C1 segment of cervical spinal cord (tissue), 14 donors: ENCODE measurements at places on chromosomes 5 and 9.

DNA sequence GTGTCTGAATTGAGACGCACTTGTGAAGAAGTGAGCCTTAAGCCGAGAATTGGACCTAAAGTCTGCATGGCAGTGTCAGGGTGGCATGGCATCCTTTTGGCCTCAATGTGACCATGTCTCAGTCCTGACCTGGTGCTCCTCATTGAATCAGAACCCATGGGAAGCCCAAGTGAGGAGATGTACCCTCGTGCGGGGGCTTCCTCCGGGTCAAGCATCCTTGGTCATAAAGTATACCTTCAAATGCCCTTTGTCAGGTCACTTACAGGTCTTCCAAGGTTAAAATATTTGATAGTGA, 202.2 kb downstream of the GADD45G start:
- DNase-seq: no peak

- DNase-seq: no peak
These were observed 245.6 kb upstream of the RAI14 start for GRCh38 chr5:34410411-34411139.

DNA sequence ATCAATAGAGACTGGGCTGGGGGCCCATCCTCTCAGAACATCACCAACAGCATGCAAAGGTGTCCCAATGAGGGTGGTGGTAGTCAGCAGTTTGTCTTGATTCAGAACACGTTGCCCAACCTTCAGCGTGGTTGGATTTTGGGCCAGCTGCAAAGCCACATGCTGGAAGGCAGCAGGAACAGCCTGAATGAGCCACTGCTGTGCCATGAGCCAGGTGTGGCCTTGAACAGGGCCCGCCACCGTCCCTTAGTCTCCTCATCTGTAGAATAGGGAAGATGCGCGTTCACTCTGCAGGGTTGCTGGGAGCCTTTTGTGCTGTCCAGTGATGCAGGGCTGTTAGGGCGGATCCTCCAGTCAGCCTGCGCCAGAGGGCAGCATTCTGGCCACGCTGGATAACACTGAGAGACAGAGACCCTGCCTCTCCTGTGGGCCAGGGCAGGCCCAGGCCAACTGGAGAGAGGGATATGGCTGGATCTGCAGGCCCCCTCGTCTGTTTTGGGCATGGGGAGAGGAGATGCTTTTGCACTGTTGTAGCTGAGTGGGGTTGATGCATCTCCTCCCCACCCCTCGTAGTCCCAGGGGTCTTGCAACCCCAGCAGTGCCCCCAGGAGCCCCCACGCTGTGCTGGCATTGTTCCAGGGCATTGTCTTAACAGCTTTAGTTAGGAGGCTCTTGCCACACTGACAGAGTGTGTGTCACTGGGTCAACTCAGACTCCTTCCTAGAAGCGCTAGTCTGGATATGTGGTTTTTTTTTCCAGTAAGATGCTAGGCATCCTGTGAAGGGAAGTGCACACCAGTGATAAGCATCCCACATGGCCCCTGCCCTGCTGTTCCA, 42.1 kb downstream of the SLC46A2 start:
- no peak for DNase-seq

GRCh38 chr5:169168280-169168679, 132.7 kb downstream of the SLIT3 start:
- DNase-seq: no peak

DNA sequence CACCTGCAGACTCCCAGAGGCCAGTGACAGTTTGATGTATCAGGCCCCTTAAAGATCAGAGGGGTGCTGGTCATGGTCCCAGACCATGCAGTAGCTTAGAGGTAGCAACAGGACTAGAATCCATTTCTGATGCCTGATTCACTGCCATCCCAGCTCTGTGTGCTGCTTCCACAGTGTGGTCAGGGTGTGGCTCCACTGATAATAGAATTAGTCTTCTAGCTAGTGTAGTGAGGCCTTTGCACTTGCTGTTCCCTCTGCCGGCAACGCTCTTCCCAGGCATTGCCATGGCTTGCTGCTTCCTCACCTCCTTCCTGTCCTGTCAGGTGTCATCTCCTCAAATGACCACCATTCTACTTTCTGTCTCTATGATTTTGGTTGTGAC, 15.8 kb downstream of the PPARGC1B start:
- DNase-seq: no peak

- DNase-seq: no peak
These were observed 430.6 kb downstream of the PDE4D start for GRCh38 chr5:59462956-59463355.

GRCh38 chr5:31334061-31334860, 140.8 kb downstream of the CDH6 start:
- no peak for DNase-seq

DNA sequence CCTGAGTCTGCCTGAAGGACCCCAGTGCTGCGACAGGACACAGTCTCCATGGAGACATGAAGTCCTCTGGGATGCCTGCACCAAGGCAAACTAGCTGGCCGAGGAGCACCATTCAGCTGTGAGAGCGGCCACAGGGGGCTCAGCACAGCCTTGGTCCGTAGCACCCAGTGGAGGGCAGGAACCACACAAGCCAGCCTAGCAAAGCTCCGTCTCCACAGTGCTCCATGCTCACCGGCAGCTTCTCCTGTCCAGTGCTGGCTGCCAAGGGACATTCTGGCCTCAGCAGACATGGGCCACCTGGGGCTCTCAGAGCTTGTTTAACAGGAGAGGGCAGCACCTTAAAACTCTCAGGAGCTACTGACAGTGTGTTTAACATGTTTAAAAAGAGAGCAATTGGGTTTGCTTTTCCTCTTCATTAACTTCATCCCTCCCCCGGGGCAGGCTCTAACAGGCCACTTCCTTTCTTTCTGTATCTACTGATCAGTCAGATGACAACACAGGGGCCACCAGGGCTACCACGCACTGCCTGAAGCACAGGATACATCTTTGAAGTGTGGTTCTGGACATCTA, 57.0 kb downstream of the SECISBP2 start:
- DNase-seq: no peak

- DNase-seq: no peak
These were observed 230.7 kb downstream of the SEMA6A start for GRCh38 chr5:116343961-116344360.

GRCh38 chr5:136781464-136781863, 416.1 kb upstream of the TRPC7 start:
- no peak for DNase-seq

DNA sequence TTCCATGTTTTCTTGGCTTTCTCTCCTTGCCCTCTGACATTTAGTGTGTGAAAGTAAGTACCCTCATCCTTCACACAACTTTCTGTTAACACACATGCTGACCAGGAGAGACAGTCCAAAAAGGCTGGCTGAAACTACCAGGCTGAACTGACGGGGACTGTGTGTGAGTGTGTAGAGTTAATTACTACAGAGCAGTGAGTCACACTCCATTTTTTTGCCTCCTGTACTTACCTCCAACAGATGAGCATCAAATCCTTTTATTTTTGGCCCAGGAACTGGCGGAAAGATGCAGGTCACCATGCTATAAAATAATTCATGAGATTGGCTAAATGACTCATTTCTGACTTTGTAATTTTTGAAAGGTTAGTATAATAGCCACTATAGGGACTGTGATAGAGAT, 20.2 kb upstream of the AGXT2 start:
- no peak for DNase-seq

DNA sequence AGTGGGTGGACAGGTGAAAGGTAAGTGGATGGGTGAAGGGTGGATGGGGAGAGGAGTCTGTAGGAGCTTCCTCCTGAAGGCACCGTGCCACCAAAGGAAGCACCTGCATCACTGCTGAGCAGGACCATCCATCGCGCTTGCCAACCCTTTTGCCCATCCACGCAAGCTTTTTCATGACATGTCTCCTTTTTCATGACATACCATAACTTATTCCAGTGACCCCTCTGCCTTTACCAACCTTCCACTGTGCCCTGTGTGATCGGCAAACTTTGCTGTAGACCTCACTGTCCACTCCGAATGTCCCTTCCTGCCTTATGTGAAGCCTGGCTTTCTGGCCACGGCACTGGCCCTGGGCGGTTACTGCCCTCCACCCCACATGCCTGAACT, 13.4 kb downstream of the FLT4 start:
- DNase-seq: no peak

DNA sequence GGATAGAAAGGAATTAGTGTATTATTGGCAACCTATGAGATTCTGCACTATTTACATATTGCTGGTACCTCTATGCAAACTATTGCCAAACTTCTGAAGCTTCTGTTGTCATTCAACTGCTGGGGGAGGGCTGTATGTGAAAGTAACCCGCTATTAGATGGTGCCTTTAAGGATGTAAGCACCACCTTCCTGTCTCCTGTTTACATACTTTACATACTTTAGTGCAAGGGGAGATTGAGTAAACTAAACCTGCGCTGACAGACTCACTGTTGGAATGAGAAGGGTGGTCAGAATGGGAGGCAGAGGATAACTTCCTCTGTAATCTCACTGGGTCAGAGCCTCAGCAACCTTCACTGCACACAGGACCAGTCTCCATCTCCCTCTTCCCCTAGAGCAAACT, 123.8 kb downstream of the NR3C1 start:
- no peak for DNase-seq

- DNase-seq: no peak
These were observed 57.5 kb upstream of the ZSWIM6 start for GRCh38 chr5:61274511-61274911.

DNA sequence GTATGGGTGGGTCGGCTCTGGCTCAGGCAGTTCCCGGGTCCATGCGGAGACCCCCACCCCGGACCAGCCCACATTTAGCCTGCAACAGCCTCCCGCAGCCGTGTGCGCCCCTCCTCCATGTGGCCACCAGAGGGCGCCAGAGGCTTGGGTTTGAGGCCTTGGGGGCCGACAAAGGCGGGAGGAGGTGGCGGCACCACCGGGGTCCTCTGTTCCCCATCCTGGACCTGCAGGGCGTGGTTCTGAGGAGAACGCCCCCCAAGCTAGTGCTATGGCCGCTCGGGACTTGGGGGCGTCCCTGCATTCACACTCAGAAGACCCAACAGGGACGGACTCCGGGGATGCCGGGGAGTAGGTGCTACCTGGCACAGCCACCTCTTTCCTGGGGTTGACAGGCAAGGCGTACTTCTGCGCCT, 16.5 kb downstream of the ASS1 start:
- DNase-seq: no peak

DNA sequence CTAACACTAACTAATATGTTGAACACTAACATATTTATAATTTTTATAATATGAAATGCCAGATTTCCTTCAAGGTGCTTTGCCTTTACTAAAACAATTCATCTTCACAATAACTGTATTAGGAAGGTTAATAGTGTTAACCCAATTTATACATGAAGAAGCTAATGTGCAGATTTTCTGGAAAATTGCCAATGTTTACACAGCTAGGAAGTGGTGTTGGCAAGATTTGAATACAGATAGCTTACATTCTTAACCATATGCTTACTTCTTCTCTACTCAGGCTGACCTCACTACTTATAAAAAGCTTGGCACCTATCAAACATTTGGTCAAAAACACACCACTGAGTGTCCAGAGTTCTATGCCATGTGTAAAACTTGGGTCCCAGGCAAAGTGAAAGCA, 445.4 kb upstream of the ITGA1 start:
- DNase-seq: no peak

DNA sequence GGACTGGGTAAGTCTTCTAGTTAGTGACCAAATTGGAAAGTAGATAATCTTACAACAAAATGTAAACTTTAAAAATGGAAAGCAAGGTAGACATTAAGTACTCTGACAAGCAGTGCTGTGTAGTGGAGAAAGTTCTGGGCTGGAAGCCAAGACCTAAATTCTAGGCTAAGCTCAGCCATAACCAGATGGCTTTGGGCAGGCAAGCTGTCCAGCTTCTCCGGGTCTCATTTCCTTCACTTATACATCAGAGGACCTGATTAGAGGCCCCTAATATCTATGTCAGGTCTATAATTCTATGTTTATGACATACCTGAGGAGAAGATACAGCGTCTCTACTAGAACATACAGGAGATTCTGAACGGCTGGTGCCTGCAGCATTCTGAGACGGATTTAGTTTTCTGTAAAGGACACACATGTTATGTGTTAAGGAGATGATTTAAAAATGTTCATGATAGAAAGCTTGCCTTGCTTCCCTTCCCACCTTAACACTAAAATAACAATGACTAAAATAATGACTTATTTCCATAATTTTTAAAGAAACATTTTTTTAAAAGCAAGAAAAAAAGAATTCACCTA, 61.2 kb downstream of the ELL2 start:
- peak; percentile 90 for DNase-seq

GRCh38 chr5:118984602-118985001, 3.7 kb downstream of the DTWD2 start:
- no peak for DNase-seq

- DNase-seq: no peak
These were observed 131.3 kb downstream of the DEPDC1B start for GRCh38 chr5:60568646-60569045.

- no peak for DNase-seq
These were observed 34.7 kb upstream of the MIER3 start for GRCh38 chr5:56986626-56986947.

GRCh38 chr5:60883229-60883628, 39.2 kb upstream of the ELOVL7 start:
- DNase-seq: no peak

- no peak for DNase-seq
These were observed 10.0 kb downstream of the INSYN2B start for GRCh38 chr5:169970339-169970738.

DNA sequence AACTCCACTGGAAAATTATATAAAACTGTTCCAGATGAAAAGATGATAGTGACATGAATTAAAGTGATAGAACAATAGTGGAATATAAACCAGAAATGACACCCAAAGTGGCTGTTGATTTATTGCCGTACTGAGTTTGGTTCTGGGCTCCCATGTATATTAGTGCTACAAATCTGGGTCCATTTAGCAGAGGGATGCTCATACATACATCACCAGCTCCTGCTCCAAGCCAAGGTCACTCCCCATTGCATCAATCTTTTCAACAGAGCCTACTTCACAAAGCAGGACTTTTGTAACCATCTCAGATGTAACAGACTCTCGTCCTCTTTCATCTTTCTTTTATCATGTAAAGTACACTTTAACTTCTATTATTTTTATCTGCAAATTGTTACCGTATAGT, 208.6 kb downstream of the GAPVD1 start:
- no peak for DNase-seq

DNA sequence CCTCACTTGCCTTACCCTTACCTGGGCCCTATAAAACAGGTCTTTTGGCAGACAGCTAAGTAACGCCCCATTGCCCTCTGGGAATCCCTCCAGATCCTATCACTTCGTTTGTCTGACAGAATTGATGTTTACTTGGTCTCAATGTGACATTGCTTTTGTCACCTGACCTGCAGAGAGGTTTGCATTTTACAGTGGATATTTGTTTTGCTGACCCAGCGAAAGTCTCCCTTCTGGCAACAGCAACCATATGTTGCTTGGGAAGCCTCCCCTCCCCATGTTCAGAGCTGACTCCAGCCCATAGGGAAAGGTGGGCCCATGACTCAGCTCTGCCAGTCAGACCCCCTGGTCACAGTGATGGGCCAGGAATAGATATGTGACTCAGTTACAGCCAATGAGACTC, 54.0 kb upstream of the LARP1 start:
- DNase-seq: no peak
